ENCODE measurements at places on chromosomes 1 and 21.

GRCh38 chr1:22252251-22252650, 109.4 kb upstream of the WNT4 start:
- DNase-seq = no peak

DNA sequence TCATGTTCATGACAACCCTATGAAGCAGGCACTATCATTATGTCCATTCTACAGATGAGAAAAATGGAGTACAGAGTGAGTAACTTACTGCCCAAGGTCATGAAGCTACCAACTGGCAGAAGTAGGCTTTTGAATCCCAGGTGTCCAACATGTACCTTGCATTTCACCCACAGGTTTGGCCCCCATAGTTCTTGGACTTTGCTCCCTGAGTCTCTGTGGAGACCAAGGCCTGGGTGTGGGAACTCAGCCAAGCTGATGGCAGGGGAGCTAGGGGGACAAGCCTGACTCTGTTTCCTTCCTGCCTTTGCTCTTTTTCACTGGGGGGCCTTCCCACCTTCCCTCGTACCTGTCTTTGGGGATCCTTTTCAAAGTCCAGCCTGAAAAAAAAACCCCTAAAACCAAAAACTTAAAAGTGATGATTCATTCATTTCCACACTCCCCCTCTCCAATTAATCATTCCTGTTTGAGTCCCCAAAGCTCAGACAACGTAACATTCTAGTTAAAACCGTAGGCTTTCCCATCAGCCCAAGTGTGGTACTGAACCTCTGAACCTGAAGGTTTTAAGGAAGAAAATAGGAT, 8.5 kb upstream of the TTC22 start:
- no peak for DNase-seq

GRCh38 chr1:184037849-184038591, 492 bp upstream of the COLGALT2 start:
- no peak for DNase-seq

DNA sequence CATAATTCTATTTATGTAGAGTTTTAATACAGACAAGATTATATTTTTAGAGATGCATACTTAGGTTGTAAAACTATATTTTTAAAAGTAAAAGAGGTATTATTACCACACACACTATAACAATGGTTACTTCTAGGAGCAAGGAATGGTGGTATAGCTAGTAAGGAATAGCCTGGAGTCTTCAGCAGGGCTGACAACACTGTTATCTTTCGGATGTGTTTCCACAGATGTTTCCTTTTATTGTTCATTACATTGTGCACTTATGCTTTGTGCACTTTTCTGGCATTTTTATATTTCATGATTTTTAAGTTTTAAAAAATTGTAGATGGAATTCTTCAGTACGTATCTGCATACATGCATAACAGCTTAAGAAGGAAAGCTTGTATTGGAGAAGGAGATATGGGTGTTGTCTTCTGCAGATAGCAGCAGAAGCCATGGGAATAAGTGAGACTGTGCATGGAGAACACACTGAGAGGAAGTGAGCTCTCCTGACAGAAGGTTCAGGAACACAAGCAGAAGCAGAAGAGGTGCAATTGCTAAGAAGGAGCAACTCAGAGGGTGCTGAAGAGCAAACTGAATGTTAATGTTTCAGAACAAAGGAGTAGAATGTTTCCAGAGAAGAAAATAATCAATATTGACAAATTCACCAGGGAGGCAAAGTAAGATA, 91.8 kb downstream of the UCHL5 start:
- no peak for DNase-seq

GRCh38 chr1:66305927-66306326, 228.0 kb upstream of the SGIP1 start:
- no peak for DNase-seq

GRCh38 chr1:223887747-223888418, 42.1 kb upstream of the TP53BP2 start:
- DNase-seq = peak; percentile 100

GRCh38 chr1:201020721-201021629, 2.5 kb downstream of the KIF21B start:
- DNase-seq = no peak

GRCh38 chr1:25725482-25725881, 74.5 kb upstream of the SELENON start:
- DNase-seq = no peak

GRCh38 chr1:219085082-219085481, 88.6 kb upstream of the LYPLAL1 start:
- no peak for DNase-seq

DNA sequence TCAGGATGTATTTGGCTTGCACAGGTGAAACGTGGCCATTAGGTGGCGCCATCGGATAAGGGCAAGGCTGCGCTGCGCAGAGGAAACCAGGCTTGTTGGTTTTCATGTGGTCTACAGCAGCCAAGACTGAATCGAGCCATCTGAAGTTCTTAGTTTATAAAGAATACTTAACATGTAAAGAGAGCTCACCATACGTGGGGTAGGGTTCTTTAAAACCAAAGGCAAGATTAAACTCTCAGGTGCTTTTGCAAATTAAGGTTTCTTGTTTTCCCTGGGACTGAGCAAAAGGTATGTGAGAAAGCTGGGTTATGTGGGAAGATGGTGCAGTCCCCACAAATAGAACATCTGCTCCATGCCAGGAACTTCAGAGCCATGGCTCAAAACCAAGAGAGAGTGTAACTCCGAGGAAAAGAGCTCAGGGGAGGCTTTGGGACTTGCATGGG, 9.3 kb downstream of the MASP2 start:
- DNase-seq = peak; percentile 67

- peak; percentile 68 for DNase-seq
Observed at GRCh38 chr1:153805042-153805745, 30.0 kb downstream of the SLC27A3 start.

GRCh38 chr1:56915960-56916359, 49.9 kb downstream of the C8B start:
- peak; percentile 20 for DNase-seq

- no peak for DNase-seq
Observed at GRCh38 chr1:53687426-53687825, 51.5 kb downstream of the GLIS1 start.

- peak; percentile 57 for DNase-seq
Observed at GRCh38 chr1:155591770-155592169, 18.2 kb upstream of the MSTO1 start.

DNA sequence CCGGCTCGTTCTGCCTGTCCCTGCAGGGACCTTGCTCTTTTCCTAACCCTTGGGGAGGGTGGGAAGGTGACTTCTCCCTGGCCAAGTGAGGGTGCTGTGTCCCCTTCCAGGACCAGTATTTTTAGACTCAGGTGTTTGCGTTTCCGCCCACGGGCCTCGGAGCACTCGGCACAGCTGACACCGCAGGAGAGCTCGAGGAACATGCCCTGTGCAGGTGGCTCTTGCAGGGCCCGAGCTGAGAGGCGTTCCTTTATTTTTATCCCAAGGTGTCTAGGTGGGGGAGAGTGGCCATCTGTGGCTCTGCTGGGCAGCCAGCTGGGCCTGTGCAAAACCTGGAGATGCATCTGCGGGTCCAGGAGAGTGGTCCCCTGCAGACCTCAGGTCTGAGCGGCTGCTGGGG, 16.0 kb downstream of the PLCH2 start:
- no peak for DNase-seq

DNA sequence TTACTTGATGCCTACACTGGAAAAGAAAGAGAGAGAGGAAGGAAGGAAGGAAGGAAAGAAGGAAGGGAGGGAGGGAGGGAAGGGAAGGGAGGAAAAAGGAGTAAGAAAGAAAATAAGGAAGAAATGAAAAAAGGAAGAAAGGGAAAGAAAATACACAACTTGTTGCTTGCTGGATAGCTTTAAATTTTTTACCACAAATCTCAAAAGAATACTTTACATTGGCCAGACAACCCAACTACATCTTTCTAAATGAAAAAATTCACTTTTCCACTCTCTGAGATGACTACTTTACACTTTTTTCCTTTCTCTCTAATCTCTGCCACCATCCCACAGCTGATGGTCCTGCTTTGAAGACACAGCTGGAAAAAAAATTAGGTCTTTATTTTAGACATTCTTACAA, 228.9 kb upstream of the FAM78B start:
- no peak for DNase-seq

DNA sequence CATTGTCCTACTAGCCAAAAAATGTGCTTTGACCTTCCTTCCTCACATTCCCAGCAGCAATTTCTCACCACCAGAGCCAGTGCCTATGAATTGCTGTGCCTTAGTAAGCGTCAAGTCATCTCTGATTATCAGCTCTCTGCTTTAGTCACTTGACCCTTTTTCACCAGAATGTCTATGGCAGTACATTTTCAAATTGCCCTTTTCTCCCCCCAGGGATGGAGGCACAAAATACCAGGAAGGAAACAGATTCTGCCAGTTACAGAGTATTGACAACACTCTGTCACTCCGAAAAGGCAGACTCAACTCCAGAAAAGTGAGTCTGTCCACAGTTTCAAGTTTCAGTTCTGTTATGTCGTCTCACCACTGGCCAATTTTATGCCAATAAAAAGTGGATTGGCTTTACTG, 167.4 kb downstream of the TNFSF18 start:
- DNase-seq = no peak

DNA sequence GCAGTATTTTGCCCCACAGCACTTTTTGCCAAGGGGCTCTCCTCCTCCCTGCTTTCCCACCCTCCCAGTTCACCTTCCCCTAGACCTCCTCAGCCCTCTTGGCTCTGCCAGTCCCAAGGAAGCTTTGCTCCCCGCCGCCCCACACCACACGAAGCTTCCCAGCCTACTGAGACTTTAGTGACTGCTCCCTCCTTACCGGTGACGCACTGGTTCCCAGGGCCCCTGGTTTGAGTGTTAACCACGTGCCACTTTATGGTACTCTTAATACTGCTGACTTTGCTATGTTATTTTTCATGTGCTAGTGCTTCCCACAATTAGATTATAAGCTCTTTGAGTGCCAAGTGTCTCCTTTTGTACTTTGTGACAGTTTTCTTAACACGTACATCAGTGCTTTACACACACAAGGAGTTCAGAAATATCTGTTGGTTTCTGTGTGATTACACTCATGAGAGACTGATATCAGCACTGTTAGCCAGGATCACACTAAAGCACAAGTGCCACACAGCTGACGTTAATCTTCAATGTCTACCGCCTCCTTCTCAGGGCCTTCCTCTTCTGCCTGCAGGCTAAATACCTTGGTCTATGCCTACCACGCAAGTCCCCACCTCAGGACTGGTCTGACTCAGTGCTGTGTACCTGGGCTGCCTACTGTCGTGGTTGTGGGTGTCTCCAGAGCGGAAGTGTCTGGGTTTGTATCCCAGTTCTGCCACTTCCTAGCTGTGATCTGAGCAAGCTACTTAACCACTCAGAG, 61.0 kb downstream of the DNTTIP2 start:
- DNase-seq = no peak

DNA sequence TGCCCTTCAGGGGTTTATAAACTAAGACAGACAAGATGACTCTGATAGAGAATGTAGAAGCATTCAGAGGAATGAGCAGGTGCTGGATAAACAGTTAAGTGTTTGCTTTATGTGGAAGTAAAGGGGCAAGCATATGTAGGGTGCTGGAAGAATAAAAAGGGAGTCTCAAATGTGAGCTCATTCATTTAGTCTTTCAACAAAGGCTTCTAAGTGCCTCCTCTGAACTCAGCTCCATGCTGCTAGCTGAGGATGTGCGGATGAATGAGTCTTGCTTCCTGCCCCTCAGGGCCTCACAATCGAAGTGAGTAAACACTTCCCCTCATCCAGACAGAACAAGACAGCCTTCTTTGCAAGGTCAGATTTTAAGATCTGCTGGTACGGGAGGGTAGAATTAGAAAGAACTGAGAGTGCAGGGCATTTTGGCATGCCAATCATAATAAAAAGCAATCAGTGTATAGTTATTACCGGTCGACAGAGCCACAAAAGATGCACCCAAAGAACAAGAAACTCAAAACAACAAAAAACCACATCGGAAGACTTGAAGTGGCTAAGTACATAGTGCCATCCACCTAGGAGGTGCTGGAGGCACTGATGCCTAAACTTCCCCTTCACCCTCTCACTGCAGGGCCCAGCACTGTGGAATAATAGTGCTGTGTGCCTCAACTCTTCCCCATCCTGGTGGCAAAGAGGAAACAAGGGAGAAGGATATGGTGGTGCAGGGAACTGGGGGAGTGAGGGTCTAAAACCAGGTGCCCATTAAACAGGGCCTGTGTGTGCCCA, 69.8 kb downstream of the TNR start:
- no peak for DNase-seq

DNA sequence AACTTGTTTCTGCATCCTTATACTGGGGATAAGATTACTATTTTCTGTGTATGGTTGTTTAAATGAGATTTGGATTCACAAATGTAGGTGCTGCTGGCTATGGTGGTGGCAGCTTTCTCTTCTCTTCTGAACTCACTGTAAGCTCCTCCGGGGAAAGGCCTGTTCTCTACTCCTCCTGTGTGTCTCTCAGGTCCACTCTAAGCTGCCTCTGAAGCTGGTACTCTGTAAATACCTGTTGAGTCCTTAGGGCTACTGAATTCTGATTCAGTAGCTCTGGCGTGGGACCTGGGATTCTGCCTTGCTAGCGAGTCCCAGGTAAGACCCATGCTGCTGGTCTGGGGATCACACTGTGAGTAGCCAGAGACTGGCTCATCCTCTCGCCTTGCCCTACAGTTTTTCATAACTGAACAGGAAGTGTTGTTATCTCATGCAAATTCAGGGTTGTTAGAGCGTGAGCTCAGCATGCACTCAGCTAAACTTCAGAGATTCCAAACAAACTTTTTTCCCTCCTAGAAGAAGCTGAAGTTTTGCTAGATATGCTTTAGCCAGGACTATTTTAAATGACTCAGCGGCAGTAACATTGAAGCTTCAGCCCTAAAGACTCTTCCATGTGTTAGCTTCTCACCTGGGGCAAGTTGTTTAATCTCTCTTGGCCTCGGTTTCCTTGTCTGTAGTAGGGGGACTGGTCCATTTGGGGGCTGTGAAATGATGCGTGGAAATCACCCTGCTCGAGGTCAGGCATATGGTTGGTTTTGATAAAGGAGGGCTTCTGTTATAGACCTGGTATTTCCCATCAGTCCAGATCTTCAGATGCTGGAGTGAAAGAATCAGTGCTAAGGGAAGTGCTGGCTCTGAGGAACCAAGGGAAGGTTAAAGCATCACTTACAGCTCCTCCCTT, 271.5 kb upstream of the TMEM51 start:
- DNase-seq = peak; percentile 14

GRCh38 chr1:116933606-116934515, 24.1 kb downstream of the PTGFRN start:
- DNase-seq = no peak

DNA sequence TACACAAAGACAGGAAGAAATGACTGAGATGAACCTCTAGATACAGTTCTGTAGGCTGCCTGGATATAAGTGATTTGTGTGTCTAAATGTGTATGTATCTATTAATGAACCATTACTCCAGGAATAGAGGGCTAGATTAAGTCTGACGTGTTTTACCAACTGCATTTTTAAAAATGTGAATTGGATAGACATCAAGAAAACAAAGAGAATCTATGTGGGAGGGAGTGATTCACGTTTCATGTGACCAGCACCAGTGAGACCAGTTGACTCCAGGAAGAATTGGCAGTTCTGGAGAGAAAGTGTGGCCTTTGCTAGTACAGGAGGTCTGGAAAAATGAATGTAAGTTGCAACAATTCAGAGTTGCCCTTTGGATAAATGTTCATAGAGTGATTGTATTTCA, 53.4 kb upstream of the RGS21 start:
- peak; percentile 40 for DNase-seq

GRCh38 chr1:55781944-55782482, 566.8 kb upstream of the USP24 start:
- DNase-seq = peak; percentile 49
